ENCODE measurements at places on chromosomes 2 and 18.

- no peak for DNase-seq
Measured at GRCh38 chr2:174607989-174608865, 10.6 kb upstream of the WIPF1 start.

GRCh38 chr18:48493434-48494230 lies 45.2 kb upstream of the CTIF start:
- no peak for DNase-seq

GRCh38 chr18:49459404-49460171 lies 857 bp downstream of the DYM start:
- DNase-seq, result no peak

GRCh38 chr2:21804151-21804550 lies 680.4 kb downstream of the TDRD15 start:
- no peak for DNase-seq

DNA sequence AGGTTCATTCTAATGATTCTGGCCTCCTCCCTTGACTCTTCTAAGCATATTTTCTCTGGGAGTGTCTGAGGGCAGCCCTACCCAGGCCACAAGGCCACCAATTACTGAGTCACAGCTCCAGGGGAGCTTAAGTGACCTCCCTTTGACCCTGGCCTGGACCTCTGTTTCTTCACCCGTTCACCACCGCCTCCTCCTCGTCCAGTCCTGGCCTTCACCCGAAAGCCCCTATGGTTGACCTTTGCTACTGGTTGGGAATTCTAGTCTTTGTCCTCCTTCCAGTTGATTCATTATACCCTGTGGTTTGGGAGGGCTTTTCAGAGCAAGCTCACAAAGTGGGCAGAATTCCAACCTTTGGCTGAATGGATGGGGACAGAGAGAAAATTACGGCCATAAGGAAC lies 72.6 kb downstream of the NRP2 start:
- no peak for DNase-seq

- no peak for DNase-seq
Measured at GRCh38 chr2:25897506-25897905, 19.2 kb upstream of the ASXL2 start.

DNA sequence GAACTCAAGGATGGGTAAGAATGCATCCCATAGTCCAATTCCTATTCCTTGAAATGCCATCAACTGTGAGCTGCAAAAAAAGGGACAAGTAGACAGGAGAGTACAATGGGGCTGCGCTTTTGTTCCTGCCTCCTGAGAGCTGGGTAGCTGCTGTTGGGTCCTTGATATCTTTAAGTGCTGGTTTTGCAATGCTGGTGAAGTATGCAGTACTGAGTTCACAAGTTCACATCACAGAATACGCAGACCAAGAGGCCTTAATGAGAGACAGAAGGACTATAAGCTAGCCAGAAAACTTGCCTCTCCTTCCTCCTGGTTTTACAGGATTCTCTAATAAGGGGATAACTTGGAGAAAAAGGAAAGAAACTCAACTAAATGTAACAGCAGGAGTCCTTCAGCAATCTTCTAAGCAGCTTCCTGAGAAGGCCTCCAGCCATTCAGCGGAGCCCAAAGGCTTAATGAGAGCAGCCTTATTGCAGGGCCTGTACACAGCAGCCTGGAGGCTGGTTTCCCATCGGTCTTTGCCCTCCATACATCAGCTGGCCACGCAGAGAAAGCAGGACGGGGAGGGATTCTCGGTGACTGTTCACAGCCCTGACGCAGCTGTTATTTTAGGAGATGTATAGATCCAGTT lies 293.1 kb downstream of the CDCA7 start:
- no peak for DNase-seq

DNA sequence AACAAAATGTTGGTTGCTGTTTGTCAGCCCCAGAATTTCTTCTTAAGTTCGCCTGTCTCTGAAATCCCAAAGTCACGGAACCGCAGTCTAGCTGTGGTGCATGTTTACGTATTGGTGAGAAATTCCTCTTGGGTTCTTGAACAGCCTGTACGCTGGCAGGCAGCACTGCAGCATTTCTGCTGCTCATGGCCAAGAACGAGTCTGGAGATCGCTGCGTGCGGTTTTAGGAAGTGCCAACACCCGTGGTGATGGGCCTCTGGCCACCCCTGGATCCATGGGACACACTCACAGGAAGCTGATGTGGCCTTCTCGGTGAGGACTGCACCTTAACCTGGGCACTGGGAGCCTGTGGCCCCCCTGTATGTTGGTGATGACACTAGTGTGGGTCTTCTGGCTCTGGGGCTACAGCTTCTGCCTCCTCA lies 23.7 kb downstream of the ASB1 start:
- DNase-seq, result no peak

DNA sequence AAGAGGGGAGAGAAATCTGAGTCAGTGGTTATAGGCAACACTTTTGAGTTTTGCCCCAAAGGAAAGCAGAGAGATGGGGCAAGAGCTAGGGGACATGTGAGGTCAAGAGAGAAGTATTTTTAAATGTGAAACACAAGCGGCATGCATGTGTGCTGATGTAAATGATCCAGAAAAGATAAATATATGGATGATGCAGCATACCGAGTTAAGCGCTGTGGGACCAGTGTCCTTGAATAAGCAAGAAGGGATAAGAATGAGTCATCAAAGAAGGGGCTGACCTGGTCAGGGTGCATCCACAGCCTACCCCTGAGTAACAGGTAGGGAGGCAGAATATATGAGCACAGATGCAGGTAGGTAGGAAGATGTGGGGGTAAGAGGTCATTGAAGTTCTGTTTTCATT lies 180.9 kb downstream of the TRABD2A start:
- DNase-seq, result no peak

DNA sequence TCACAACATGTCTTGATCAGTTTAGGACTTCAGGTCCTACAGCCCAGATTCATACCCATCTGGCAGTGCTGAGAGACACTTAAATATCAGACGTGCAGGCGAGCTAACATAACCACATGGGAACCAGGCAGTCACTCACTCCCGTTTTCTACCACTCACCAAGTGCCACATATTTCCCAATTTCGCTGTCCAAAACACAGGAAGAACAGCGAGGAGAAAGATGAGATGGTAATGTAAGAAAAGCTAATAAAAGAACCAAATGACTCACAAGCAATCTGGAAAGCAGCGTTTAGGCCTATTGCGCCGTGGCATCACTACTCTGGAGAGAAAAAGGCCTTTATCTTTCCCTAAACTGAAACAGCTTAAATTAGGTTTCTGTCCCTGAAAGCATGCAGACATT lies 647.8 kb upstream of the SLC39A10 start:
- DNase-seq, result no peak

DNA sequence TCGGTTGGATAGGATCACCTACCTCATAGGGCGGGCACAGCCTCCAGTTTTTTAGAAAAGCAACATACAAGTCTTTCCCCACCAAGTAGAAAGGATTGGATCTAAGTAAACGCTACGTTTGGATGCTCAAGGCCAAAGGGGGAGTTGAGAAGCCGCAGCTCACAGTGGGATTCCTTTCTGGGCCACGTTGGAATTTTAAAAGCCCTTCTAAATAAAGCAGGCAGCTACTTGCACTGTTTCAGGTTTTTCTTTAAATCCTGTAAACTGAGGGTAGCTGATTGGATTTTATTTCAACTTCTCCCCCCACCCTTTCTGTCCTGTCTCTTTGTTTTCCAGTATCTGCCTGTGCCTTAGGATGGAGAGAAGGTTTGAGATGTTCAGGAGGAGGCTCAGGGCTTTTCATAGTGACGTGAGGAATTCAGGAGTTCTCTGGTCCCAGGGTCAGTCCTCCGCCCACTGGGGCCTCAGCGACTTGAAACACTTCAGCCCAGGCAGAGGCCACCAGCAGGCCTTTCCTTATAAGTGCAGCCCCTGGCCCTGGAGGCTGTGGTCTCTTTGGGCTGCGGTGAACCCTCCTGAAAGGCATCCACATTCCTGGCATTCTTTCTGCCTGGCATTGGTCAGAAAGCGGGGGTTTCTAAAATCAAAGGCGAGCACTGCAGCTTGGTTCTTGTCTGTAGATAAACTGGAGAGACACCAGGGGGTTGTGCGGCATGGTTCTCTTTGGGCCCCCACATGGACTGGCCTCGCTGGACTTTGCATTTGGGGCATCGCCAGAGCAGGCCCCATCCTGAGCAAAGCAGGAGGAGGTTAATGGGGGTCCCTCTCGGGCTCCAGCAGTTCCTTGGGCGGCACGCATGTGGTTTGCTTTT lies 44.5 kb downstream of the SH3BP4 start:
- DNase-seq, result no peak

GRCh38 chr2:82656420-82656819 lies 1802.7 kb downstream of the SUCLG1 start:
- DNase-seq, result no peak

DNA sequence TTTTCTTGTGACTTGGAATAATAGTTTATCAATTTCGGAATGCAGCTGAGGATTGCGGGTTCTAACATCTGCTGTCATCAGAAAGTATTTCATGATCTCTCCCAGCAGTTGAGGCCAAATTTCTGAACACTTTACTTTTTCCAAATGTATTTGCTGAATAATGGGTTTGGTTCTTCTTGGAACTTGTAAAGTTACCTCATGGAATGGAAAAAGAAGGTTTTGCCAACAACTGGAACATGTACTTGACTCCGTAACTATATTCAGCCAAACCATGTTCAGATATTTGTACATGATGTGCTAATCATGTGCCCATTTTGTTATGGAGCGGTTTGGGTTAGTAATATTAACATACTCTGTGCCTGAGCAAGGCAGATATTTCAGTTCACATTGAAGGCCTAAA lies 119.6 kb downstream of the LCLAT1 start:
- DNase-seq, result no peak

- no peak for DNase-seq
Measured at GRCh38 chr2:86498468-86499260, 57.5 kb downstream of the KDM3A start.

GRCh38 chr2:9071032-9071431 lies 67.5 kb upstream of the MBOAT2 start:
- no peak for DNase-seq

DNA sequence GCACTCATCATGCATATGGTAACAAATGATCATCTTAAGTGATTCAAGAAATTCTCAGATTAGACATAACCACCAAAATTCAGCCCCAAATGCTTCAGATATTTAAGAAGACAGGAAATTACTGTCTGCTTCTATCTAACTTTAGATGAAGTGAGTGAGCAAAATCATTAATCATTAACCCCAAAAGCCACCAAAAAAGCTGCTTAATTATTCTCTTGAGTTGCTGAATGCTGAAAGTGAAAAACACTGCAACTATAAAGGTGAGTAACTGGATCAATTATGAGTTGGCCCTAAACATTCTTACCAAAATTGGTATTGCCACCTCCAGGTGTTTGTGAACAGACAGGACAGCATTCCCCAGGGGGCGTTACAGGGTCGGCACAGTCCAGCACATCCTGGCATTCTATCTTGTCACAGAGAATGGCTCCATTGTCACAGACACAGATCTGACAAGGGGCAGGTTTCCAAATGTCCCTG lies 69.6 kb downstream of the COL5A2 start:
- no peak for DNase-seq

DNA sequence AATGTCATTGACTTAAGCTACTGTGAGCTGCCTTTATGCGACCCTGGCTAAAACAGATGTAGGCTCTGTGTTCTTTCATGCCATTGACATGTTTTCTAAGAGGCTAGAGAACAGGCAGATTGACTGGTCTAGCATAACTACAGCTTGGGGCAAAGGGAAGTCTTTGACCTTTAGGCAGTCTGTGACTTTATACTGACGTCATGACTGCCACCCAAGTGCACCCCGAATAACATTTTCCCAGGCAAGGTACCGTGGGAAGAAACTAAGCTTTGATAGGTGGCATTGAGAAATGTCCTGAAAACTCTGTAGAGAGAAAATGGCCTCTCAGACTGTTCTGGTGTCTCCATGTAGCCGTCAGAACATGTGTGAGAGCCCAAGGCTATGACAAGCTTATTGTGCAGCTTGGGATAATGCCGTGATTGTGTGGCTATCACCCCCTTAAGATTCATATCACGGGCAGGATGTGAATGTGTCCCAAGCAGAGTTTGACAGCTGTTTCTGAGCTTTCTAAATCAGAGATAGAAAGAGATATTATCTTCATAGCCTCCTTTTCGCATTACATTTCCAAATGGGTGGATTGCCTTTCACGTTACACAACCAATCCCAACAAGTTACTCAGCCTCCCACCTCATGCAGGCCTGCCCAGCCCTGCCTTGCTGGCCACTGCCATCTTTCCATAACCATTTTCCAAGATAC lies 672.2 kb upstream of the ACVR2A start:
- DNase-seq, result no peak

DNA sequence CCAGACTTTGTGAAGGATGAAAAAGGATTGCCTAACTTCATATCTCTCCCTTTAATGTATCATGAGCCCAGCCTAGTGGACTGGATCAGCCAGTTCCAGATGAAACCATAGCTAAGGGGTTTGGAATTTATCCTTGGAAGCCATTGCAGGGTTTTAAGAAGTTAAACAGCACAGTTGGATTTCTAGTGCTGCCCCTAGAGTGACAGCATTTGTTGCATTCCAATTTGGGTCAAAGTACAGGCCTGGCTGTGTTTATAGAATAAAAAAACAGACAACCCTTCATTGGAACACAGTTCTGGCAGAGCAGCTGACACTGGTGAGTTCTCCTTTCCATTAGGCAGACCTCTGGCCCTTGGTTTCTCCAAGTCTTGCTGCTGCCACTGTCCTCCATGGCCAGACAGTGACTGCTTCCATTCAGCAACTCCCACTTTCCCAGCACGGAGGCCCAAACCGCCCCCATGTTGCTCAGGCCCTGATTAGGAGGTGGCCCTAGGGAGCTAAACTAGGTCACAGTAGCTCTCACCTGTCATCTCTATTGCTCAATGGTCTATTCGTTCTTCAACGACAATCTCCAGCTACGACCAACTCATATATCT lies 8.0 kb downstream of the GPR39 start:
- DNase-seq, result no peak

DNA sequence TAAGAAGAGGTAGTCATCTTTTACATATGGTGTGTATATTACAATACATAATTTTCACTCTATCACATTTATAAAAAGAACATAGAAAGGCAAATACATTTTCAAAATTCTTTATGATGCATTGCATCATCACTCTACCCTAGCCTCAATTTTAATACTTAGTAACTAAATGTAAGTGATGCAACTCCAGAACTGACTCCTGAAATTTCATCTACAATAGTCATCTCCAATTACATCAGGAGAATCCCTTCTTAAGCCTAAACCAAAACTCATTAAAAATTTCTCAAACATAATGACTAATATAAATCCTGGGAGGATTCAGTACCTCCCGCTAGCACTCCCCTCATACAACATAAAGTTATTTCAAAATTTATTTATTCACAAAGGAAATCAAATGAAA lies 15.9 kb downstream of the TMX3 start:
- DNase-seq, result no peak

GRCh38 chr2:211331736-211332135 lies 775.3 kb downstream of the CPS1 start:
- no peak for DNase-seq

DNA sequence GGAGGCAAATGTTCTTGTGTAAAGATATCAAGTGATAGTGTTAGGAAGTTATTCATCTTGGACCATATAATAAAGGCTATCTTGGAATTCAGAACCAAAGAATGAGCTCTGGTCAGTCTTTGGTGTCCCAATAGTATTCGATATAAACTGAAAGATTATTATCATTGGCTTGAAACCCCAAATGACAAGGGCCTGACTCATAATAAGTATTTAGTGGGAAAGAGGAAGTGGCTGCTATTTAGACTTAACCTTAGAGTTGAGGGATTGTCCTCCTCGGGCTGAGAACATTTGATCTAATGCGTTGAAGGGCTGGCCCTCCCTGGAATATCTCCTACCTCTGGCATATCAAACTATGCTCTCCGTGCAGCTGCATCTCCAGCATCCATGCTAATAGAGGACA lies 67.5 kb downstream of the CDH20 start:
- no peak for DNase-seq

All from GDM1 (cell line).